ENCODE measurements at places on chromosomes 5 and 9.

DNA sequence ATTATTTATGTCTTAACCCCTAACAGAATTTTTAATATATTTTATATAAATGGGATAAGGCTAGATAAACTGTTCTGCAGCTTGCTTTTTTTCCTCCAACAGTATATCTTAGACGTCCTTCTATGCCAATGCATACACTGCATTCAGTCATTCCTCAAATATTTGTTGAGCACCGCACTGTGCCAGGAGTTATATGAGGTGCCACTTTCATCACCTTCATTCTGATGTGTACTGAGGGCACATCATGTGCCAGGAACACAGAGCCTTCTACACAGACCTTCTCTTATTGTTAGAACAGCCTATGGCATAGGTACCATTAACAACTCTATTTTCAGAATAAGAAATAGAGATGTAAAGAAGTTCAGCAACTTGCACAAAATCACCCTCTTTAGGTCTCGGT, 570.1 kb downstream of the CDK5RAP2 start:
- no peak for DNase-seq

- no peak for DNase-seq
Measured at GRCh38 chr5:169763376-169764017, 126.4 kb downstream of the DOCK2 start.

DNA sequence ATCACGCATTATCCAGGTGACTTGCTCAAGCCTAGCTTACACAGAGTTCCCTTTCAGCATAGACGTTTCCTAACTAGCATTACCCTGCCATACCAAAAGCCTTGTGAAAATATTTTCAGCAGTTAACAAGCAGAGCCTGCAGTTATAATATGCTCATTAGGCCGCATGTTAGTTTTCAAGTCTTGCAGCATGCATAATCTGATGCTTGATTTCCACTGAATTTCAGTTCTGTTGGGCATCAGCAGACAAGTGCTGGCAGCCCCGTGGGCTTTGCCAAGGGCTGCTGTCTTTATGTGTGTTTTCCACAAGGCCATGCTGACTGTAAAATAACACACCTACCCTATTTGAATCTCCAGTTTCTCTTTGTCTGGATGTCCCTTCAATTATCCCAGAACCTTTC, 491.0 kb upstream of the WWC1 start:
- no peak for DNase-seq

DNA sequence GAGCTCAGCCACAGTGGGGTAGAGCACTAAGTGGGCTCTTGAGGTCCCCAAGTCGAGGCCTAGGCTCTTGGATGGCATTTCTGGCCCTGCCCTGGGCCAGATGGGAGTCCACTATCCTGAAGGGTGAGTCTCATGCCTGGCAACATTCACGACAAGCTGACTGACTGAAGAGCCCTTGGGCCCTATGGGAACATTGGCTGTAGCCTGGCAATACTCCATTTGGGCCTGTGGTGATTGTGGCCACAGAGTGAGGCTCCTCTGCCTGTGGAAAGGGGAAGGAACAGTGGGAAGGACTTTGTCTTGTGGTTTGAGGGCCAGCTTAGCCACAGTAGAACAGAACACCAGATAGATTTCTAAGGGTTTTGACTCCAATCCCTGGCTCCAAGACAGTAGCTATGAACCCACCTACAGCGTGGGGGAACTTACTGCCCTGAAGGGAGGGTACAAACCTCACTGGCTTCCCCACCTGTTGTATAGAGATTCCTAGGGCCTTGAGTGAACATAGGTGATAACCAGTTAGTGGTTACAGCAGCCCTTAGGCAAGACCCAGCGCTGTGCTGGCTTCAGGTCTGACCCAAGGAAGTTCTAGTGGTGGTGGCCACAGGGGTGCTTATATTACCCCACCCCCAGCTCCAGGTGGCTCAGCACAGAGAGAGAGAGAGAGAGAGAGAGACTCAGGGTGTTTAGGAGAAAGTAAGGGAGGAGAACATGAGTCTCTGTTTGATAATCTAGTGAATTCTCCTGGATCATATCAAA, 72.4 kb downstream of the KIAA0825 start:
- no peak for DNase-seq

All from esophagus squamous epithelium (tissue), 5 donors.